NB4 (cell line): ENCODE measurements at places on chromosomes 11 and 22.

GRCh38 chr22:45008751-45009605, 827 bp downstream of the PHF21B start:
- no peak for DNase-seq

- DNase-seq, result peak; percentile 89
Measured at GRCh38 chr11:111845276-111846028, 25.9 kb downstream of the ALG9 start.

- peak; percentile 30 for DNase-seq
Measured at GRCh38 chr22:19615001-19615461, 90.8 kb upstream of the CLDN5 start.

DNA sequence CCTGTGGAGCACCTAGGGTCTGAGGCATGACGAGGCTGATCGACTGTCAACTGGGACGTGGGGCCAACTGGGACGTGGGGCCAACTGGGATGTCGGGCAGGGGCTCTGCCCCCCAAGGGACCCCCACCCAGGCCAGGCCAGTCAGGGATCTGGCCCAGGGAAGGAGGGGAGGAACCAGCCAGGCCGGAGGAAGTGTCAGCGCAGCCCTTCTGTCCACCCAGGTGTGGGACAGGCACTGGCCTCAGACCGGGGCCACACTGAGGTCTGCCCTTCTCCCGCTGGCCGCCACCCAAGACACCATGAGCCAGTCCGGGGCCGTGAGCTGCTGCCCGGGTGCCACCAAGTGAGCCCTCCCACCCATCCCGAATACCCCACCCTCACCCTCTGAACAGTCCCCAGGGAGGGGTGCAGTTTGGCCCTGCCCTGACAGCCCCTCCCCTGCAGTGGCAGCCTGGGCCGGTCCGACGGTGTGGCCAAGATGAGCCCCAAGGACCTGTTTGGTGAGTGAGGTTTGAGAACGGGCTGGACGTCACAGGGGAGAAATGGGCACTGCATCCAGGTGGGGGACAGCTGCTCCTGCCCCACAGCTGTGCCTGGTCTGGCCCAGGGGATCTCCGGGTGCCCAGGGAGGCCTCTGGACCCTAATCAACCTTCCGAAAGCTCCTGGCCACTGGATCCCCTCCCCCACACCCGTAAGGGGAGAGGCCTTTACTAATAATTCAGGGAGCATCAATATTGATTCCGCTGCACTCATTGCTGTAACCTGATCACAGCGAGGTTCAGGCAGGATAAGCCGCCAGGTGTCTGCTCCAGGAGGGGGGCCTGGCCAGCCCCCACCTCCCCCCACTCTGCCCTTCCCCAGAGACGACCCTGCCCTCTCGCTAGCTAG, 3.3 kb downstream of the EPS8L2 start:
- DNase-seq, result no peak

DNA sequence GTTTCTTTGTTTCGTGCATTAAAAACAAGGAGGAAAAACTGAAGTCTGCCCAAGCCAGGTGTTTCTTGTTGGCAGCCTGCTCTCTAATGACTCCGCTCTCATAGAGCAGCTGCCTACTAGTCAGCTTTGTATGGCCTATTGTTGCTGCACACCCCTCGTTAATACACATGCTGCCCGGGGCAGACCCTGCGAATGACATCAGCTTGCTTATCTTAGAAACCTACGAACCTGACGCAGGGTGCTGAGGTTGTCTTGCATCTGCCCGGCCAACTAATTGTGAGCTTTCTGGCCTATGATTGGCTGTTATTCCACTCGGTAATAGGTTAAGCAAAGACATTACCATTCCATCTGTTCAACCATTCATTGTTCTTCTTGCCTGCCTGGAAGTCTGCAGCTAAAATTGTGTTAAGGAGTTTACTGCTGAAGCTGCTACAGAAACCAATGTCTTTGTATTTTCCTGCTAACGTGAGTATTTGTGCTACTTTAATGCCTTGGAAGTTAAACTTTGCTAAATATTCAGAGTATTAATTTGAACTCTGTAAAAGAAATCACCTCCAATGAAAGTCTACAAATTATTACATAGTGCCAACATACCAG, 37.5 kb downstream of the ZC3H12C start:
- DNase-seq, result no peak

- DNase-seq, result no peak
Measured at GRCh38 chr22:20039683-20040325, 18.9 kb downstream of the TANGO2 start.

- no peak for DNase-seq
Measured at GRCh38 chr11:2077061-2077802, 62.0 kb downstream of the IGF2 start.

DNA sequence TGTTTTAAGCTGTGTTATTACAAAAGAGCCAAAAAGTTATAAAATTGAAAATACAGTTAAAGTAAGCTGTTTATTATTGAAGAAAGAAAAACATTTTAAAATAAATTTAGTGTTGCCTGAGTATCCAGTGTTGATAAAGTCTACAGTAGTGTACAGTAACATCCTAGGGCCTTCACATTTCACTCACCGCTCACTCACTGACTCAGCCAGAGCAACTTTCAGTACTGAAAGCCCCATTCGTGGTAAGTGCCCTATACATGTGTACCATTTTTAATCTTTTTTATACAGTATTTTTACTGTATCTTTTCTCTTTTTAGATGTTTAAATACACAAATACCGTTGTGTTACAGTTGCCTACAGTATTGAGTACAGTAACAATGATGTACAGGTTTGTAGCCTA, 35.0 kb downstream of the POLD3 start:
- DNase-seq, result no peak

- no peak for DNase-seq
Measured at GRCh38 chr11:26801601-26802000, 79.7 kb upstream of the SLC5A12 start.

DNA sequence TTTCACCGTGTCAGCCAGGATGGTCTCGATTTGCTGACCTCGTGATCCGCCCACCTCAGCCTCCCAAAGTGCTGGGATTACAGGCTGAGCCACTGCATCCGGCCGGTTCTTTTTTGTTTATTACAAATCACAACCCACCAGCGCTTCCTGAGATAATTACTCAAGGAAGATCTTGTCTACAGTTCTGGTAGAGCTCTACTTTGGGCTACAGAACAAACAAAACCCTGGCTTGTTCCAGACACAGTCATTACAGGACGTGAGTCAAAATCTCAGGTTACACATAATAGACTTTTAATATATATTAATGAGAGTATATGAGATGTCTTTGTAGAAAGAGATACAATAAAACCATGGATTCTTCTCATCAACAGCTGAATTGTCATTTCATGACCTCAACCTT, 42.8 kb upstream of the NUP50 start:
- DNase-seq, result no peak

DNA sequence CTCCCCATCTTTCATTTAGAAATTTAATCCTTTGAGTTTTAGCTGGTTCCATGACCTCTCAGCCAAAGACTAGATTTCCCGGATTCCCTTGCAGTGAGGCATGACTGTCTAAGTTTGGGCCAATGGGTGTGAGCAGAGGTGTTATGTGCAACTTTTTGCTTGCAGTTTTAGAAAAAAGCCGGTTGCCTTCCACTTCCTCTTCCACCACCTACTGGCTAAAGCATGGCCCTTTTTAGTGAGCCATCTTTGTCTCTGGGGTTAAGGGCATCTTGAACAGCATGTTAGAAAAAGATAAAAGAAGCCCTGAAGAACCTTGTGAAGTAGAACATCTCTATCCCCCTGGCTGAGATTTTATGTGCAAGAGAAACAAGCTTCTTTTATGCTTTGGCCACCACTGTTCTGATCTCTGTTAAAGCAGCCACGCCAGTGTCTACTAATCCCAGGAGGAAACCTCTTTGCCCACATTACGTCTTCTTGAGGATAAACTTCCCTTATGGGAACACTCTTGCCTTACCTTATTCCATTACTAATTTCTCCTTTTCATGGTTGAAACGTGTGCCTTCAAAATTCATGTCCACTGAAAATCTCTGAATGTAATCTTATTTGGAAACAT, 279.9 kb downstream of the TENM4 start:
- DNase-seq, result peak; percentile 25

- DNase-seq, result no peak
Measured at GRCh38 chr11:11146830-11147229, 206.2 kb downstream of the CSNK2A3 start.

DNA sequence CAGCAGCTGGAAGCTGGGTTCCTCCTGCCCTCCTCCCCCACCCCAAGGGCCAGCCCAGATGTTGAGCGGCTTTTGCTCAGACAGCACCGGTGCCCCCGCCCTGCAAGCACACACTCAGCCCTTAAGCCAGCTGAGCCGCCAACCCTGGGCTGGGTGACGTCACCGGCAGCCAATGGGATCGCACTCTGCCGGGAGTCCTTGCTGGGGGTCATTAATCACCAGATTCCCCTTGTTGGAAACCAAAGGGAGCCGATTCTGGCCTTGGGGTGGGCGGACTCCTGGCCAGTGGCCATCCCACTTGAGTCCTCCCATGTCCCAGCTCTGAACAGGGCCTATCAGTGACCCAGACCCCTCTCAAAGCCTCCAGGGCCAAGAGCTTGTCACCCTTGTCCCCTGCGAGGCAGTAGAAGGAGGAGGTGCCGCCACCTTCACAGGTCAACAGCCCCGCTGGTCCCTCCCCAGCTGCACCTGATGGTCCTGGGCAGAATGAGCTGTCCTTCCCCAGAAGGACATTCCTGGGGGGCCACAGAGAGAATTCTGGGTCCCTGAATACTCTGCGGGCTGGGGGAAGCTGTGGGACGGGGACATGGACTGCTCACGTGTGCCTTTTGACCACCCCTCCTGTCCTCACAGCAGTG, 7.4 kb downstream of the DUSP8 start:
- peak; percentile 43 for DNase-seq

DNA sequence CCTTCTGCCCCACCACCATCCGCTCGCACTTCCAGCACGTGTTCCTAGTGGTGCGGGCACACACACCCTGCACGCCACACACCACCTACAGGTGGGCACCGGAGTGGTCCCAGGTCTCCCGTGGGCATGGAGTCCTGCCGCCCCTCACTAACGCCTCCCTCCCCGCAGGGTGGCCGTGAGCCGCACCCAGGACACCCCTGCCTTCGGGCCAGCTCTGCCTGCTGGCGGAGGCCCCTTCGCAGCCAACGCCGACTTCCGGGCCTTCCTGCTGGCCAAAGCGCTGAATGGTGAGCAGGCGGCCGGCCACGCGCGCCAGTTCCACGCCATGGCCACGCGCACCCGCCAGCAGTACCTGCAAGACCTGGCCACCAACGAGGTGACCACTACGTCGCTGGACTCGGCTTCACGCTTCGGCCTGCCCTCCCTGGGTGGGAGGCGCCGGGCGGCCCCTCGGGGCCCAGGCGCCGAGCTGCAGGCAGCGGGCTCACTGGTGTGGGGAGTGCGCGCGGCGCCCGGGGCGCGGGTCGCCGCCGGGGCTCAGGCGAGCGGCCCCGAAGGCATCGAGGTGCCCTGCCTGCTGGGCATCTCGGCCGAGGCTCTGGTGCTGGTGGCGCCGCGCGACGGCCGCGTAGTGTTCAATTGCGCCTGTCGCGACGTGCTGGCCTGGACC, 8.5 kb downstream of the SIPA1 start:
- no peak for DNase-seq

DNA sequence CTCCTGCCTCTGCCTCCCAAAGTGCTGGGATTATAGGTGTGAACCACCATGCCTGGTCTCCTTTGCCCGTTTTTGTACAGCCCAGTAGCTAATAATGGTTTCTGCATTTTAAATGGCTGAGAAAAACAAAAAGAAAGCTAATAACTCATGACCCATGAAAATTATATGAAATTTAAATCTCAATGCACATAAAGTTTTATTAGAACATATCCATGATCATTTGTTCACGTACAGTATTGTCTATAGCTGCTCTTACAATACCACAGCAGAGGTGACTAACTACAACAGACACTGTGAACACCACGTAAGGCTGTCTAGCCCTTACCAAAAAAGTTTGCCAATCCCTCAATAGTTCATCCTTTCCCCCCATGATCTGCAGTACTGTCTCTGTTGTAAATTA, 6.4 kb upstream of the PLAAT2 start:
- DNase-seq, result no peak

DNA sequence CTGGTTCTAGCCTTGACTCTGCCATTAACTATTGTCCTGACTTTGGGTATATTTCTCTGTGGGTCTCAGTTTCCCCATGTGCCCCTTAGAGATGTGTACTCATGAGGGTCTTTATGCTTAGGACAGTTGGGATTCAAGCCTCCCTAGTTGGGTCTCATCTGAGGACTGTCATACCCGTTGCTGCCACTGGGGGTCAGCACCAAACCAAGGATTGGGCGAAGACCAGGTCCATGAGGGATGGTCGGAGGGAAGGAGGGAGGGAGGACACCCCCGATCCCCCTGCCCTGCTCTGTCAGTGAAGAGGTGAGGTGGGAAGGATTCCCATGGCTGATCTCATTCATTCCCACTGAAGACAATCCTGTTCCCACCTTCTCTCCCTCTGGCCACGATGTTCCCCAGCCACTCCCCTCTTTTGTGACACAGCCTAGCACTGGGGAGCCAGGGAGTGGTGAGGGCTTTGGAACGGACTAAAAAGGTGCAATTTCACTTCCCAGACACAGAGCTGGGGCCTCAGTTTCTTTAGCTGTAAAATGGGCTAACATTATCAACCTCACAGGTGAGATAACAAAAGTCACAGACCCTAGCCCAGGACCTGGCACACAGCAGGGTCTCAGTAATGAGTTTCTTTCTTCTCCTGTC, 12.4 kb upstream of the KLHL35 start:
- peak; percentile 68 for DNase-seq

DNA sequence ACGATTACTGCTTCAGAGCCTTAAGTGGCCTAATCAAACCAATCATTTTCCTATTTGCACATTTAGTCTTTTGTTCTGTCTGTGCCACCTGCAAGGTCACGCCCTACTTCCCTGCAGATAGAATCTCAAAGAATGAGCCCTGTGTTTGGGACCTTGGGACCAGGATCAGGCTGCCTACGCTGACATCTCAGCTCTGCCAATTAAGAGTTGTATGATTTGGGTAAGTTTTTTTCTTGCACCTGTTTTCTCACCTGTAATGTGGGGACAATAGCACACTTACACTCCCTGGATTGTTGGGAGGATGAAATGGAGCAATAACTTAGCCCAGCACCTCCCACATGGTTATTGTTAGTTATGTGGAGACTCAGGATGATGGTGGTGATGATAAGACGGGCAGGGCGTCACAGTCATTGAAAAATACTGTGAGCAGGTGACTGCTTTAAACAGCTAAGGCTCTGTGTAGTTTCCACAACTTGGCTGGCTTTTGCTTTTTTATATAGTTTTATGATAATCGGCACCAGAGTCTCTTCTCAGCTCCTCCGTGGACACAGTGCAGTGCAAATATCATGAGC, 155.0 kb downstream of the ADAMTS15 start:
- DNase-seq, result no peak

DNA sequence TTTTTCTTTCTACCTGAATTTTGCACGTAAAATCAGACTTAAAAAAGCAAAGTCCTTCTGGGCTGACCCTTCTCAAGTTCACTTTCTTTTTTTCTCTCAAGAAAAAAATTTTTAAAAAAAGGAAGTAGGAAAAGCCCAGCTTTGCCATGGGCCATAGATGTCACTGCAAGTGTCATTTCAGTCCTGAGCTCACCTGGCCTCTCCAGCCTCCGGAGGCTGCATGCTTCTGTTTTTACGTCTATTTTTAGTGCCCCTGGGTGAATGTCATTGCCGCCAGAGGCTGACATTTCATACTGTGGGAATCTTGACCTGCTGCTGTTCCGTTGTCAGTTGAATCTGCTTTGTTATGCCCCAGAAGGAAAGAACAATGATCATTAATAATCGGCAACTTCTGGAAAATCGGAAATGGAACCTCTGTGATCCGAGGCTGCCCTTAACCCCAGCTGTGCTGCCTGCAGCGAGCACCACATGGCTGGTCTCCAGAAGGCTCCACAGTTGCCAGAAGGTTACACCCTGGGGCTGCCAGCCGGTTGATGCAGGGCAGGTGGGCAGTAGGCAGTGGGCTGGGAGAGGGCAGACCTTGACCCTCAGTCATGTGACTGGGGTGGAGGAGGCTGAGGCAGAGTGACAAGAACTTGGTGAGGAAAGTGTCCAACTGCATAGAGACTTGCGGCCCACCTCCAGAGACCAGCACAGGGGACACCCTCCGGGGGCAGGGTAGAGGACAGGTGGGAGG, 16.7 kb upstream of the MYEOV start:
- no peak for DNase-seq
